ENCODE measurements at places on chromosomes 5 and 9.

DNA sequence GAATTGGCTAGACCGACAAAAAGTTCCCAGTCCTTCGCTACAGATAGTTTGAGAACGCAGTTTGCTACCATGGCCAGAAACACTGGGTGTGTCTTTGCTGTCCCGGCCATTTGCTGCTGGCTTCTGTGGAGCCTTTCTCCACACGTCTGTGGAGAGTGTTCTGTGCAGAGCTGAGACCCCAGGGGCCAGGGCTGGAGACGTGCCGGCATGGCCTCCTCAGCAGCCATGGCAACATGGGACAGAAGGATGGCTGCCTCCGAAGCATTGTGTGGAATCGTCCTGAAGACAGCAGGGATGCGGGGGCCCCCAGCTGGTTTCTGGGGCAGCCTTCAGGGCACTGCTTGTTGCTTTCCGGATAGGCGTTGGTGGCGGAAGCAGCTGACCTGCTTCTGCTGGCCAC, 142.8 kb downstream of the GADD45G start:
- no peak for DNase-seq

- DNase-seq, result no peak
Measured at GRCh38 chr9:110334871-110335270, 2.8 kb downstream of the TXNDC8 start.

- DNase-seq, result no peak
Measured at GRCh38 chr9:121584421-121584820, 67.0 kb upstream of the DAB2IP start.

- DNase-seq, result no peak
Measured at GRCh38 chr9:13816837-13817236, 497.1 kb downstream of the NFIB start.

- DNase-seq, result no peak
Measured at GRCh38 chr9:134267305-134267880, 58.9 kb upstream of the RXRA start.

DNA sequence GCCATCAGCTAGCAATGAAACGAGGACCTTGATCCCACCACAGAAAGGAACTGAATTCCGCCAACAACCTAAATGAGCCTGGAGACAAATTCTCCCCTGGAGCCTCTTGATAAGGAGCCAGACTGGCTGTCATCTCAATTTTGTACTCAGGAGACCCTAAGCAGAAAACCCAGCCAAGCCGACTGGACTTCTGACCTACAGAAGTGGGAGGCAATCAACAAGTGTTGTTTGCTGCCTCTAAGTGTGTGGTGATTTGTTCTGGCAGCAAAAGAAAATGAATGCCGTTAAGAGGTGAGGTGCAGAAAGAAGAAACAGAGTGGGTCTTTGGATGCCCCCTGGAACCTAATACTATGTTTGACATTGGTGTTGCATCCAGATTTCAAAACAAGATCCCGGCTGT, 72.7 kb upstream of the SPATA31E1 start:
- no peak for DNase-seq

GRCh38 chr5:43699910-43700309, 96.9 kb downstream of the NNT start:
- DNase-seq, result no peak

GRCh38 chr9:10538073-10538472, 74.7 kb downstream of the PTPRD start:
- no peak for DNase-seq

- DNase-seq, result no peak
Measured at GRCh38 chr5:121982146-121982892, 20.5 kb downstream of the SRFBP1 start.

- no peak for DNase-seq
Measured at GRCh38 chr9:4514252-4515128, 24.2 kb downstream of the SLC1A1 start.

DNA sequence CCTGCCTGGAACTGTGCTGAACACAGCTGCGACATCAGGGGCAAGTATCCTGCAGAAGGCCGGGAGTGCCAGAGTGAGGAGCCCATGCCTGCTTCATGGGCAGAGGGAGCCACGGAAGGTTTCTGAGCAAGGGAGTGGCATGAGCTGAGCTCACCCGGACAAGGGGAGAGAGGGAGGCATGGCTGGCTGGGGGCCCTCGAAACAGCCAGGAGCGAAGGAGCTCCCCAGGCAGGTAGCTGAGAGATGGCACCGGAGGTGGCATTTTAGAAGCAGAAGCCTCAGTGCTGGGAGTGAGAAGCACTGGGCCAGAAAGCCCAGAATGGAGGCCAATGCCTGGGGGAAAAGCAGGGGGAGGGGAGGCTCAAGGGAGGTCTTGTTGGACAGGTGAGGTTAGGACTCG, 56.9 kb upstream of the SARDH start:
- DNase-seq, result no peak

DNA sequence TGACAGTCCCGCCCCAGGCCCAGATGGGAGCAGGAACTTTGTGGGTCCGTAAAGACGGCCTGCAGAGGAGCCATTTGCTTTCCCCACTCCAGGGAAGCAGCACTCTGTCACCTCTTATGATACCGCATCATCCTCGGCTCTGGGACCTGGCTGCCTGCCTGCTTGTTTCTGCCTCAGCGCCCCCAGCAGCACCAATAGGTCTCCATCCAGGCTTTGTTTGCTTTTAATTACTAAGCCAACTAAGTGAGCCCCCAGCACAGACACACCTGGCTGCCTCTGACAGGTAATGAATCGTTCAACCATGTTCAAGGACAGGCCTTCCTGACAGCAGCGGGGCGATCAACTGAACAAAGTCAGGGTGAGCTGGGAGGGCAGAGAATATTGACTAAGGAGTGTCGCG, 141.4 kb downstream of the C5orf15 start:
- no peak for DNase-seq

GRCh38 chr9:31103836-31104235, 1280.6 kb upstream of the ACO1 start:
- no peak for DNase-seq

- DNase-seq, result no peak
Measured at GRCh38 chr5:163813900-163814299, 308.5 kb downstream of the MAT2B start.

DNA sequence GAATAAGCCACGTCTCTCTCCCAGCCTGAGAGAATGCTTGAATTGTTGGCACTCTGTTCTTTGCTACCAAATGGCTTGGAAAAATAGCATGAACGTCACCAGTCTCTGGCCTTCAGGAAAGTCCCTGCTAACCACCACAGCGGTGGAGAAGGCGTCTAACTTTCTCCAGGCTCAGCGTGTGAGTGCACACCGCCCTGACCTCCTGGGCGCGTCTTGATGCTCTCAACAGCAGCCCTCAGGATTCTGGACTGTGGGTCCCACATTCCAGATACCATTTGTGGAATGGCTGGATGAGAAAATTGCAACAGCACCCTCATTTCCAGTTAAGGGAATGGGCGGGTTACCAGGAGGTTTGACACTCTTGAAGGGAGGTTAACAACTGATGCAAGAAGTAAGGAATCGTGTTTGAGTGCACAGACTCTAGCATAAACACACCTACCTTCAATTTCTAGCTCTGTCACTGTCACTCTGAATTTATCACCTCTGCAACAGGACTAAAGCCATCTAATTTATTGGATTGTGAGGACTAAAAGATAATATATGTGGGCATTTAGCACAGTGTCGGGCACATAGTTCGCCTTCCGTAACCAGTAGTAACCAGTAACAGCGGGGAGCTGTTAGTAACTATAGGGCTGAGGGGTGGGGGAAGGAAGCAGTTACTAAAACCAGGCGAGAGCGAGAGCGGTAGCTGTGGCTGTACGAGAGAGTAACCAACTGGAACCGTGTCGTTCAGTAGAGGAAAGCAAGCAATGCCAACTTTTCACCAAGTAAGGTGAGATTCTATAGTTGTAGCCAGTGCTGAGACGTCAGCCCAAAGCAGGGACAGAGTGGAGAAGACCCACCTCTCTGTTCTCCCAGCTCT, 807 bp upstream of the PLGRKT start:
- no peak for DNase-seq

- DNase-seq, result peak; percentile 29
Measured at GRCh38 chr5:1594357-1595106, 70.8 kb upstream of the LPCAT1 start.

- no peak for DNase-seq
Measured at GRCh38 chr5:676699-677076, 16.5 kb downstream of the TPPP start.

- no peak for DNase-seq
Measured at GRCh38 chr5:31664566-31664965, 25.6 kb downstream of the PDZD2 start.

DNA sequence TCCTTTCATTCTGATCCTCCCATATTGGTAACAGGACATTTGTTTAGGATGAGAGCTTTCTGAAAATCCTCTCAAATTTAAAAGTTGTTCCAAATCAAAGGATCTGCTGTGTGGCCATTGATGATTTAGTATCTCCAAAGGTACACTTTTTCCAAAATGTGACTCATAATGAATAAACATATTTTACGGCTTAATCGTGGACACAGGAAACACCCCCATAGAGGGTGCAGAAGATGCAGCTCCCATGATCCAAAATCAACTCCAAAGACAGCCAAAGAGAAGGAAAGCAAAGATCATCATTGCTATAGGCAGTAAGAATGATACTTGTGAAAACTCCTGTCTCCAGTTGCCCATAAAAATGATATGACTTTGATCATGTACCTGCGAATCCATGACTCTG, 239.7 kb downstream of the PIK3R1 start:
- no peak for DNase-seq

DNA sequence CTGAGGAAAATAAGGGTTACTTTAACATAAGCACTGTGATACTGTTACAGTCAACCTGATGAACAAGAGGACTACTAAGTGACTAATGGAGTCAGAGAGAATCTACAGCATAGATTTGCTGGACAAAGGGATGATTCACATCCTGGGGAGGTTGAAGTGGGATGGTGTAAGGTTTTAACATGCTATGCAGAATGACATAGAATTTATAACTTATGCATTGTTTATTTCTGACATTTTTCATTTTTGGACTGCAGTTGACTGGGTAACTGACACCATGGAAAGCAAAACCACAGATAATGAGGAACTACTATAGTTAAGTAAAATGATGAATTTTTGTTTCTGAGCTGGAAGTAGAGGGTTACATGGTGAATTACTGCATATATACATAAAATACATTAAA, 389.2 kb downstream of the MAT2B start:
- no peak for DNase-seq

GRCh38 chr9:100170085-100170484, 71.0 kb downstream of the INVS start:
- no peak for DNase-seq

GRCh38 chr5:139982975-139983240, 60.2 kb downstream of the NRG2 start:
- no peak for DNase-seq

DNA sequence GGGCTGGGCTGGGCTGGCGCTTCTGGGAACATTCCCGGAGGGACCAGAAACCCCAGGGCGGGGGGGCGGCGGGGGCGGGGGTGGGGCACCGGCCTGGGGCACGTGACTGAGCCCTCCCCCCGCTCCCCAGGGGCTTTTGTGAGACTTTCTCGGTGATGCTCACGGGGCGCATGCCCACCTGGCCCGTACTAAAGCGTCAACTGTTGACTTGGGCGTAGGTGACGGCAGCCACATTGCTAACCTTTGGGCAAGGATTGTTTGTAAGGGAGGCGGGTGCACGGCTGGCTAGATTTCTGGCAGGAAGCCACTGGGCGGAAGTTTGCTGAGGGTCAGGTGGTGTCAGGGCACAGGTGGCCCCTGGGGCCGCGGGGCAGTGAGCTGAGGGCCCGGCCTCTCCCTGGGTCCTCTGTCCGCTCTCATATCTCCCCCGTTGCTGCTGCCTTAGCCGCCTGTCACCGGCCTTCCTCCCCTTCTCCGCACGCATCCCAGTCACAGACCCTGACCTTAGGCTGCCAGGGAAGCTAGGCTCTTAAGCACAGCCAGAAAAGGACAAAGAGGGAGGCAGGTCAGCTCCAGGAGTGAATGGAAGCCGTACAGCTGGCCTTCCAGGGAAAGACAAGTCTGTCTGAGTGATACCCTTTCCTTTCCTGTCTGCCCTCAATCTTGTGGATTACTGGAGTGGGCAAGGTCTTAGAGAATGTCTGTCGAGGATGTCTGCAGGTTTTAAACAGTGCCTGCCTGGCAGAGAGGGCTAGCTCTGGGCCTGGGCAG, 812 bp downstream of the CACFD1 start:
- DNase-seq, result no peak

GRCh38 chr9:133493845-133494540, 15.1 kb upstream of the SLC2A6 start:
- DNase-seq, result no peak

GRCh38 chr5:83895860-83896259, 175.2 kb upstream of the HAPLN1 start:
- no peak for DNase-seq

GRCh38 chr9:17064558-17064957, 70.3 kb upstream of the CNTLN start:
- no peak for DNase-seq

DNA sequence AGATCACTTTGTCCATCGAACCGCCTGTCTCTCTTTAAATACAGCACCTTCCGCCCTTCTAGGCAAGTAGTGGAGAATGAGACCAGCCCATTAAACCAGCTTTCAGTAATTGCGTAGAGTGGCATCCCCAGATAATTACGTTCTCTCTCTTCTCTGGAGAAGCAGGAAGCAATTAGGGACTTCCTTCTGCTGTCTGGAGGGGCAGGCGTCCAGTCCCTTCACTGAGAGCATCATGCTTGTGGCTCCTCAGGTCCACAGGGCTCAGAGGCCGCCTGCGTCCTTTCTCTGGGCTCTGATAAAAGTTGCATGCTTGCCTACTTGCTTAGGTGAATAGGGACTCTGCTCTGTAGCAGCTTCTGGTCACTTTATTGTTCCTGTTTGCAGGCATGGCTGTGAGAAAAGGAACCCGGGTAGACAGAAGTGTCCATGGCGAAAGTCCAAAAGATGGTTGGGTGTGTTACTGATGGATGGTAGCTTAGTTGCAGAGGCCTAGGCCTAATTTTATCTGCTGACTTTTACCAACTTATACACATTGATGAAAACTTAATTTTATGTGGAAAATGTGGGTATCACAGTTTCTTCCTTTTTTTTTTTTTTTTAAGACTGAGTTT, 299.1 kb upstream of the PANK3 start:
- DNase-seq, result no peak

GRCh38 chr9:137951107-137951506, 73.5 kb downstream of the CACNA1B start:
- DNase-seq, result no peak

GRCh38 chr5:59905188-59905587, 11.7 kb upstream of the PDE4D start:
- DNase-seq, result no peak

DNA sequence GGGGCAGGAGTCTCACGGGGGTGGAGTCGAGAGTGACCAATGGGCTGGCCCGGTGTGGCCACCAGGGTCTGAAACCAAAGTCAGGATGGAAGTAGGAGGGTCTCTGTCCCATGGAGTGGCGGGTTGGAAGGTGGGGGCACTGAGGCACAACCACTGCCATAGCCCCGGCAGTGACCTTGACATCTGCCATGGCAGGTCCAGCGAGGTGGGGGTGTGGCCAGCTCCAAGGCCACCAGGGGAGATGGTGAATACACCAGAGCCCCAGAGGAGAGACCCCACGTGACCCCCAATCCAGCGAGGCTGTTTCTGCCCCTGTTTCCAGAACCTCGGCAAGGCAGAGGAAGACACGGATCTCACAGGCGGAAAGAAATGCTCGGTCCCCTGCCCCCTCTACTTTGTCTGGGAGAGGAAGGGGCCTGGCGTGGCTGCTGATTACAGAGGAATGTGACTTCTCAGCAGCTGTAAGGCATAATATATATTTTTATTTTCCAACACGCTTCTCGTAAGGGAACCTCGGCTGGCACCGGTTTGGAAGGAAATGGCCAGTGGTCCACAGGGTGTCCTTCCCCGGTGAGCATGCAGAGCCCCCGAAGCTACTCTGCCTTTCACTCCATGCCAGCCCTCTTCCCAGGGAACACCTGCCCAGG, 105.7 kb upstream of the SARDH start:
- DNase-seq, result no peak

GRCh38 chr9:123696476-123696875, 233.4 kb downstream of the DENND1A start:
- DNase-seq, result no peak
